ENCODE measurements at places on chromosomes 3 and 15.

- peak overlapping the region; percentile 75 for H3K27ac ChIP-seq
- no peak for DNase-seq
- H3K27me3 ChIP-seq: no peaks in the 10 kb centered on the region
- H3K4me1 ChIP-seq: peaks cover 38% of the 10 kb centered on the region
Measured at GRCh38 chr3:47016934-47017435, 37.5 kb downstream of the NBEAL2 start.

GRCh38 chr15:99727733-99728132 lies 5.5 kb downstream of the LYSMD4 start:
- peaks cover 10% of the 10 kb centered on the region for H3K4me1 ChIP-seq
- no peak overlapping the region for H3K4me3 ChIP-seq
- no peak overlapping the region for H3K27ac ChIP-seq
- no peak for DNase-seq
- H3K27me3 ChIP-seq: no peaks in the 10 kb centered on the region

DNA sequence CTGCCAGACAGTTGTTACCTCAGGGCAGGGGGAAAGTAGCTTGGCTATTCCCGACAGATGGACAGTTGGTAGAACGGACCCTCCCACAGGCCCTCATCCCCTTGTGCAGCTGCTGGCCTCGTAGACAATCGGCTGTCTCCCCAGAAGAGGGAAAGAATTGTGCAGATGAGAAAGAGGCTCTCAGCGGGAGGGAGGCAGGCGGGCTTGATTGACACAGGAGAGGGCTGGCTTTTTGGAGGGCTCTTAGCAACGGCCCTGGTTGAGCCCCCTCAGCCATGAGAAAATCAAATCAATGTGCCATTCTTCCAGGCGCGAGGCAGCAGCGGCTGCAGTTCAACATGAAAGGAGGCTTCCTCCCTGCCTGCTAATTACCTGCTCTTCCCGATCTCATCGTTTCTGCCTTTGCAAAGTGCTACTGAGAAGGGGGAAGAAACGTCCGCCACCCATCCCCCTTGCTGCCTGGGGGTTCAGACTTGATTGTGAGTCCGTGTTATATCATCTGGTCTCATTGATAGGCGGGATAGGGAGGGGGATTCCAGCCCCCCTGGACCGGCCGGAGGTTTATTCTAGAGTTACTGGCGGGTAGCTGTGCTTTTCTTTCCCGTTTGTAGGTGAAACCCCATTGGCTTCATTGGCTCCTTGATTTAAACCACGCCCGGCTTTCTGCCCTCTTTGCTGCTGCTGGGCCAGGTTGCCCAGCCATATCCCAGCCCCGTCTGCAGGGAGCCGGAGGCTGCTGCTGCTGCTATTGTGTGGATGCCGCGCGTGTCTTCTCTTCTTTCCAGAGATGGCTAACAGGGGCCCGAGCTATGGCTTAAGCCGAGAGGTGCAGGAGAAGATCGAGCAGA lies at the start of gene TAGLN3:
TSS of gene TAGLN3 (plus strand) at position 287 of the 848 bp plus-strand sequence. CDS start at position 788, 501 bp downstream.
- H3K27me3 ChIP-seq: no peaks in the 10 kb centered on the region
- H3K4me1 ChIP-seq: peaks cover 39% of the 10 kb centered on the region
- peaks cover 7% of the 10 kb centered on the region for H3K36me3 ChIP-seq
- no peak for DNase-seq
- H3K27ac ChIP-seq: no peak within 1 kb of the TSS

- no peak overlapping the region for H3K4me3 ChIP-seq
- H3K27me3 ChIP-seq: no peaks in the 10 kb centered on the region
- H3K36me3 ChIP-seq: no peaks in the 10 kb centered on the region
- no peak overlapping the region for H3K27ac ChIP-seq
Measured at GRCh38 chr3:115922681-115923347, 299.5 kb downstream of the GAP43 start.

DNA sequence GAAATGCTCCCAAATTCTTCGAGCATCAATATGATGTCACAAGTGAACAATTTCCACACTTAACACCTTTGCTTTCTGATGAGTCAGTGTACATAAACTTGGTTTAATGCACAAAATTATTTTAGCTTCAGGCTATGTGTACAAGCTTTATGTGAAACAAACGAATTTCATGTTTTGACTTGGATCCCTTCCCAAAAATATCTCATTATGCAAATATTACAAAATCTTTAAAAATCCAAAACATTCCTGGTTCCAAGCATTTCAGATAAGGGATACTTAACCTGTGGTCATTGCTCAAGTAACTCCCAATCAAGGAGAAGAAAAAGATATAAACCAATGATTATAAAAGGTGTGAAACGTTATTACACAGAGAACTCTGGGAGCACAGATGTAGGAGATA lies 25.2 kb downstream of the RAB5A start:
- H3K4me1 ChIP-seq: peaks cover 5% of the 10 kb centered on the region
- H3K4me3 ChIP-seq: no peak overlapping the region
- H3K27me3 ChIP-seq: no peaks in the 10 kb centered on the region

GRCh38 chr15:74275957-74276356 lies 39.8 kb downstream of the CCDC33 start:
- H3K4me1 ChIP-seq: no peaks in the 10 kb centered on the region
- no peaks in the 10 kb centered on the region for H3K27me3 ChIP-seq
- no peak overlapping the region for H3K4me3 ChIP-seq
- no peak overlapping the region for H3K27ac ChIP-seq
- no peaks in the 10 kb centered on the region for H3K36me3 ChIP-seq

- DNase-seq: no peak
- no peaks in the 10 kb centered on the region for H3K36me3 ChIP-seq
- no peaks in the 10 kb centered on the region for H3K4me1 ChIP-seq
- H3K27ac ChIP-seq: no peak overlapping the region
Measured at GRCh38 chr15:69117431-69117871, 43.0 kb upstream of the GLCE start.

GRCh38 chr3:99966662-99967416 lies 147.5 kb downstream of the FILIP1L start:
- no peak overlapping the region for H3K4me3 ChIP-seq
- peaks cover 44% of the 10 kb centered on the region for H3K4me1 ChIP-seq
- H3K27me3 ChIP-seq: no peaks in the 10 kb centered on the region
- H3K27ac ChIP-seq: no peak overlapping the region

DNA sequence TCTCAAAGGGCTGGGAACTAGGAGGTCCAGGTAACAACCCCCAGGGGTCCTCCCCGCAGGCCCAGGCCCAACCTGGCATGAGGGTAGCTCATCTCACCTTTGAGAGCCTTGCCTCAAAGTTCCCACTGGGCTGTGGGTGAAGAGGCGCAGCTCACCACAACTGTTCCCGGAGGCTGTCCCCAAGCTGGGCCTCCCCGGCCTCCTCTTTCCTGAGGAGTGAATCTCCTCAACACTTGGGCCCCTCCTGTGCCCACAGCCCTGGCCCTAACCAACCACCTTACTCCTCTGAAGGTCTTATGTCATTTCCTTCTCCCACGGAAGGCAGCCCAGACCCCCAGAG lies 27.5 kb upstream of the CORO2B start:
- H3K36me3 ChIP-seq: no peaks in the 10 kb centered on the region
- H3K27ac ChIP-seq: no peak overlapping the region
- H3K27me3 ChIP-seq: peaks cover 33% of the 10 kb centered on the region
- no peak for DNase-seq

- no peak overlapping the region for H3K27ac ChIP-seq
- DNase-seq: no peak
- no peak overlapping the region for H3K4me3 ChIP-seq
- no peaks in the 10 kb centered on the region for H3K36me3 ChIP-seq
- H3K4me1 ChIP-seq: no peaks in the 10 kb centered on the region
Measured at GRCh38 chr15:39880718-39881387, 39.2 kb downstream of the GPR176 start.

GRCh38 chr3:177201700-177202397 lies 4.6 kb upstream of the TBL1XR1 start:
- peak overlapping the region; percentile 91 for H3K27ac ChIP-seq
- peak overlapping the region; percentile 68 for H3K4me3 ChIP-seq
- DNase-seq: peak; percentile 62
- no peaks in the 10 kb centered on the region for H3K36me3 ChIP-seq
- H3K27me3 ChIP-seq: no peaks in the 10 kb centered on the region

DNA sequence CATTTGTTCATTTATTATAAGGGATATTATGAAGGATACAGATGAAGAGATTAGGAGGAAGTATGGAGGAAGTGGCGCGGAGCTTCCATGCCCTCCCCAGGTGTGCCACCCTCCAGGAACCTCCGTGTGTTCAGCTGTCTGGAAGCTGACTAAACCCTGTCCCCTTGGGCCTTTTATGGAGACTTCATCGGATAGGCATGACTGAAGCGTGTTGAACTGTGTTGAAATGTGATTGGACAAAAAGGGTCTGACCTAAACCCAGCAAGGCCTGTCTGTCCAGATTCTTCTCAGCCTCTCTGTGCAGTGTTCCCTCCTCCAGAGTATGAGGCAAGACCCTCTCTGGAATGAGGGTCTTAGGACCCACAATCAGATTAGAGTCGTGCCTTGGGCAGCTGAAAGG lies 31.7 kb downstream of the HACD3 start:
- peaks cover 67% of the 10 kb centered on the region for H3K36me3 ChIP-seq
- DNase-seq: no peak
- H3K27me3 ChIP-seq: no peaks in the 10 kb centered on the region
- no peaks in the 10 kb centered on the region for H3K4me1 ChIP-seq

GRCh38 chr3:58522759-58523425 lies 14.1 kb downstream of the ACOX2 start:
- no peak overlapping the region for H3K4me3 ChIP-seq
- DNase-seq: no peak
- no peaks in the 10 kb centered on the region for H3K36me3 ChIP-seq

- peaks cover 10% of the 10 kb centered on the region for H3K4me1 ChIP-seq
- H3K36me3 ChIP-seq: no peaks in the 10 kb centered on the region
- H3K27ac ChIP-seq: no peak overlapping the region
- H3K4me3 ChIP-seq: no peak overlapping the region
Measured at GRCh38 chr15:74134387-74135027, 4.1 kb downstream of the ISLR2 start.

GRCh38 chr15:61382927-61383326 lies 153.8 kb upstream of the RORA start:
- DNase-seq: no peak
- no peaks in the 10 kb centered on the region for H3K27me3 ChIP-seq
- no peaks in the 10 kb centered on the region for H3K36me3 ChIP-seq
- no peak overlapping the region for H3K4me3 ChIP-seq
- H3K27ac ChIP-seq: no peak overlapping the region
- no peaks in the 10 kb centered on the region for H3K4me1 ChIP-seq

GRCh38 chr3:3027976-3028567 lies 82.1 kb downstream of the IL5RA start:
- H3K27ac ChIP-seq: no peak overlapping the region
- peaks cover 7% of the 10 kb centered on the region for H3K27me3 ChIP-seq
- peaks cover 6% of the 10 kb centered on the region for H3K4me1 ChIP-seq

DNA sequence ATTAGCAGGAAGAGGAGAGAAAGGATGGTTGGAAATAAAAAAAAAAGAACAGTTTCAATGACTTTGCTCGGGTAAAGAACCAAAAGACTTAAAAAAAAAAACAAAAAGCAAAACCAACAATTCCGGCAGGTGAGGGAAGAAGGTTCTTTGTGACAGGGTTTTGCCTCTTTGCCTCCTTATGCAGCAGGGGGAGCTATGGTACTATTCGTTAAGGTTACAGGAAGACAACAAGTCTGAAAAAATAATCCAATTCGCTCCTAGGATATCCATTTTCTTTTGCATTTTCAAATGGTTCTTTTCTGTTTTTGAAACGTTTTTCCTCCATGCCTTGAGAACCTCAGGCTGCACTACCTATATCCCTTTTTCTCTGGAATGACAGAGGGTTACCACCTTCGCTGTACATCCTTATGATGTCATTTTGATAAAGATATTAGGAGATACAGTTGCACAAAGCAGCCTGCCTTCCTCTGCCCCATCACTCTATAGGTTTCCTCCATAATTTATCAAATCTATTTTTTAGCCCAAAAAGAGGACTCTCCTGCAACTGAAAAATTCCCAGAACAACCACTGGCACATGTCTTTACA lies 55.0 kb downstream of the CFAP20DC start:
- no peak for DNase-seq
- H3K36me3 ChIP-seq: no peaks in the 10 kb centered on the region
- no peak overlapping the region for H3K4me3 ChIP-seq
- peaks cover 18% of the 10 kb centered on the region for H3K27me3 ChIP-seq
- no peak overlapping the region for H3K27ac ChIP-seq

DNA sequence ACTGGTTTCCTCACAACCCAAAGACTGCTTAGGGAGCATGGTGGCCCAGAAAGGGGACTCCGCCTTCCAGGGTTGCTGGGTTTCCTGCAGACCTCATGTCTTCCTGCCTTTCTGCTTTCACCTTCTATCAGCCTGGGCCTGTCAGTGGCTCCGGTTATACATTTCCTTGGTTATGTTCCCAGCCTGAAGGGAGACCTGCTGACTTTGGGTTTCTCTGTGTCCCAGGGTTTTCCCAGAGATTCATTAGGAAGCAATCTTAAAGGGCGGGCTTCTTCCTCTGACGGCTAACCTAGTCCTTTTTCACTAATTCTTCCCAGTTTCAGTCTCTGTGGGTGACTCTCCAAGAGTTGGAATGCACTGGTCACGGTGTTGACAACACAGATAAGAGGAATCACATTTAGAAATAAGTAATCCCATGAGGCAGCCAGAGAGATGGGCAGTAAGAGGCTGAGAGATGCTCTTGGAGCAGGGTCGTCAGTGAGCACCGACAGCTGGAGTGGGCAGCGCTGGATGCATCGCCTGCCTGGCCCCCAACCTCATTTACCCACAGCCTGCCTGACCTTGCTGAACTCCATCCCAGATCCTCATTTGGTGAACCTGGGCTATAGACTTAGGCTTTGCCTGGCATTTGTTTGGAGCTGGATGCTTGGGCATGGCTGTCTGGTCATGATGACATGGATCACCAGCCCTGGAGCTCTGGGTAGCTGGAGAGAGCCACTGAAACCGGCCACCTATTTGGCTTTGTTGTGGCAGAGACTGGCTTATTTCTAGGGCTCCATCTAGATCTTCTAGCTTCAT lies 10.0 kb upstream of the EHD4 start:
- no peaks in the 10 kb centered on the region for H3K36me3 ChIP-seq
- peaks cover 4% of the 10 kb centered on the region for H3K27me3 ChIP-seq
- peaks cover 14% of the 10 kb centered on the region for H3K4me1 ChIP-seq

DNA sequence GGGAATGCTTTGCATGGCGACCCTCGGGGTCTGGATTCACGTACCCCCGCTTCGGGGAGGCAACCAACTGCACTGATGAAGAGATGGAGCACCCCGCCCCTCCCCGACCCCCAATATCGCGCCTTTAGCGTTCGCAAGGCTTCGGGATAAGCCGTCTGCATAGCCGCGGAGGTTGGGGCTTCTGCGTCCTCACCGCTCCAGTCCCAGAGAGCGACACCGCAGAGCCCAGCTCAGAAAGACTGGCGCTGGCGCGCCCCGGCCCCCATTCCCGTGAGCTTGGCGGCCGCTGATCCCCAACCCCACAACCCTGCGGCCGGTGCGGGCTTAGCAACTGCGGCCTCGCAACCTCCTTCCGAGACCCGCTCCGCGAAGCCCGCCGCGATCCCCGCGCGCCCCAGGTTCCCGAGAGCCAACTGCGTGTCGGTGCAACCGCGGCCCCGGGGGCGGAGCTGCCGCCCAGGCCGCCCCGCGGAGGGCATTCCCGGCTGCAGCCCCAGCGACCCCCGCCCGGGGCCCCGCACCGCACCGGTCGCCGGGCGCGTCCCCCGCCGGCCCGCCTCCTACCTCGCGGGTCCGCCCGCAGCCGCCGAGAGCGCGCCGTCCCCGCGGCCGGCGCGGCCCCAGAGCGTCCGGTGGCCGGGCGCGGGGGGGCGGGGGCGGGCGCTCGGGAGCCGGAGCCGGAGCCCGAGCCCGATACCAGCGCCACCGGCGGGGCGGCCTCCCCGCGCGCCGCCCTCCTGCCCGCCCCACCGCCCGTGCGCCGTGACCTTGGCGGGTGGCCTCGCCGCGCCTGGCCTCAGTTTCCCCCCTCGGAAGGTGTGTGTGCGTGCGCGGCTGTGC lies 79.5 kb downstream of the IQSEC1 start:
- no peaks in the 10 kb centered on the region for H3K27me3 ChIP-seq
- H3K4me1 ChIP-seq: peaks cover 10% of the 10 kb centered on the region
- H3K4me3 ChIP-seq: peak overlapping the region; percentile 93
- H3K36me3 ChIP-seq: peaks cover 26% of the 10 kb centered on the region
- H3K27ac ChIP-seq: no peak overlapping the region
- DNase-seq: no peak
